Neural crest cell (in vitro differentiated cells): ENCODE measurements at places on chromosomes 5 and 9. TPM values are rescaled to one million over a fixed set of nuclear protein-coding genes. Genes with fewer than 3 reads are reported as not detected.

DNA sequence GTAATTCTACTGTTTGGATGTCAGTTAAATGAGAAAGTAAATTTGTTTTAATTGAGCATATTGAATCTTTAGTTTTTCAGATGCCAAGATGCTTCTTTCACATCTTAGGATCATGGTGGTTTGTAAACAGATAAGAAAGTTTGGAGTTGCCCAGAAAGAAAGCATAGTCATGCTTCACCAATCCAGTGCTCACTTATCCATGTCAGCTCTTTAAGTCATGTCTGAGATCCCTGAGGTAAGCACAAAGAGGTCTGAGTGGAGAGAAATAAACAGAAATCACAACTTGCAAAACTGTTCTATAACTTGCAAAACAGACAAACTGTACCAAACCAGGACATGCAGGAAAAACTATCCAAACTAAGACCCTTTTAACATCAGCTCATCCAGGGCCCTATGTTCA, 87.7 kb downstream of the OSTF1 start:
- H3K27ac ChIP-seq = no peak overlapping the region
- no peak overlapping the region for H3K4me3 ChIP-seq
- H3K4me1 ChIP-seq = no peaks in the 10 kb centered on the region

GRCh38 chr9:116419181-116419580, 265.6 kb downstream of the PAPPA start:
- H3K27me3 ChIP-seq = no peaks in the 10 kb centered on the region
- H3K4me1 ChIP-seq = no peaks in the 10 kb centered on the region
- no peak overlapping the region for H3K4me3 ChIP-seq
- H3K36me3 ChIP-seq = no peaks in the 10 kb centered on the region
- no peak for DNase-seq

DNA sequence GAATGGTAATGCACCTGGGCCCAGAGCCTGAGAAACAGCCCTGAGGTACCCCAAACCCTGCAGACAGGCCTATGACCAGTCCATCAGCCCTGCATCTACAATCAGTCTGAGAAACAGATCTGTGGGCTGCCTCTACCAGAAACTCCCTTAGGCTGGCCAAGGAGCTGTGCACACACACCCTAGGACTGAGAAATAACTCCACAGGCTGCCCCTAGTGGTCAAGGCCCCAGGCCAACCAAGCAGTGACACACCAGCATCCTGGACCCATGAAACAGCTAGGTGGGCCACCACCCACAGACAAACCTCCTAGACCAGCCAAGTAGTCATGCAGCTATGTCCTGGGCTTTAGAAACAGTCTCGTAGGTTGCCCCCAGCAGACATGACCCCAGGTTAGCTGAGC, 253.6 kb upstream of the VLDLR start:
- H3K4me1 ChIP-seq = peaks cover 1% of the 10 kb centered on the region
- H3K4me3 ChIP-seq = no peak overlapping the region
- H3K27me3 ChIP-seq = no peaks in the 10 kb centered on the region
- DNase-seq = no peak
- H3K36me3 ChIP-seq = peaks cover 3% of the 10 kb centered on the region

Gene PCDHA1
- 0.07 TPM in 1 of 2 replicates, not detected in the other for total RNA-seq

Gene C7
- total RNA-seq = 0.33 TPM in 1 of 2 replicates, not detected in the other

DNA sequence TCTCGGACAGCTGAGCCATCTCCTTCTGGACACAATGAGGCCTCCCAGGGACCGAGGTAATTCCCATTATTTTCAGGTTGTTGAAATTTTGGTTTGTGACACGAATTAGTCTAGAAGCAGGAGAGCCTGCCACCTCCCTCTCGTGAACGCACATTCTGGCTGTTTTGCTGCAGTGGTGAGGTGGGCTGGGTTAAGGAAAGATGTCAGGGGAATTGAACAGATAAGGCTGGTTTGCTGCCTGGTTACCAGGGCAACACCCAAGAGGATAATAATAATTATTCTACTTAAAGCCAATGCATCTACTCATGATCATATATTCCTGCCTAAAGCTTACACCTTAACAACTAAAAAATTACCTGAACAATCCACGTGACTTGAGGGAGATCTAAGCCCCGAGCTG, 38.1 kb downstream of the DDX31 start:
- H3K4me3 ChIP-seq = no peak overlapping the region
- no peak overlapping the region for H3K27ac ChIP-seq
- H3K36me3 ChIP-seq = no peaks in the 10 kb centered on the region

DNA sequence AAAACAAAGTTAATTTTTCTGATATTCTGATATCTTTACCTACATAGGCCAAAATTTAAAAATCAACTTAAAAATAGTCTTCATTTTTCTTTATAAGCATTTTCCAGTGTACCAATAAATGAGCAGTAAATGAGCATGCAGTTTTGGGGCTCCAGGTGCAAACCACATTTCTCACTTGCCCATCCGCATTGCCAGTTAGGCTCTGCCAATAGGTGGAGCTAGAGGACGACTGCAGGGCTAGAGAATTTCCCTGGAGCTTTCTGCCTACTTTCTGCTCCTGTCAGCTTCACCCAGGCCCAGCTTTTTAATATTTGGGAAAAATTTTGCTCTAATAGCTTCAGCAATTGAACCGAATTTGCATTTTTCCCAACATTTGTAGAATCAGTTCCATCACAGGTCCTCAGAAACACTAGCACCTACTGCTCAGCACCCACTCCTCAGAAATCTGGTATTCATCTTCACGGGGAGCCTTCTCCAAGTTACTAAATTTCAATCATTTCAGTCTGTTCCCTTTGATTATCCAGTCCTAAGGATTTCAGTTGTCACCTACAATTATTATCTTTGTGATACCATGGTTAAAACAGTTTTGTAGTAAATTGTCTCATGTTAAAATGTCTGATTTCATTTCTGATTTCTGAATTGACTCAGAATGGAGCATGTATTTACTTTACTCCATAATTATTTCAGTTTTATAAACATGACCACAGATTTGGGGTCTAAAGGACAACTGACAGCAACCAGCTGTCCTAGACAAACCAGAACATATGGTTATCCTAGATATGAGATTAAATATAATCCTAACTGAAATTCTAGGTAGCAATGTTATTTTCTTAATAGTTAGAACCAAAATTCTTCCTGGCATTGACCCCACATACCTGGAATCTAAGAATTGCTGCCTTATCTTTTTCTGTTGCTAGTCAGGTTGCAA, 104.6 kb upstream of the FAM174A start:
- no peaks in the 10 kb centered on the region for H3K36me3 ChIP-seq
- H3K27me3 ChIP-seq = no peaks in the 10 kb centered on the region
- no peaks in the 10 kb centered on the region for H3K4me1 ChIP-seq
- no peak overlapping the region for H3K4me3 ChIP-seq

Gene IFNK
- total RNA-seq = not detected in 2 replicates

Gene NR5A1
- total RNA-seq = 0.35 and 0.50 TPM in 2 replicates

Gene SH3GL2
- total RNA-seq = 0.89 and 1.1 TPM in 2 replicates

DNA sequence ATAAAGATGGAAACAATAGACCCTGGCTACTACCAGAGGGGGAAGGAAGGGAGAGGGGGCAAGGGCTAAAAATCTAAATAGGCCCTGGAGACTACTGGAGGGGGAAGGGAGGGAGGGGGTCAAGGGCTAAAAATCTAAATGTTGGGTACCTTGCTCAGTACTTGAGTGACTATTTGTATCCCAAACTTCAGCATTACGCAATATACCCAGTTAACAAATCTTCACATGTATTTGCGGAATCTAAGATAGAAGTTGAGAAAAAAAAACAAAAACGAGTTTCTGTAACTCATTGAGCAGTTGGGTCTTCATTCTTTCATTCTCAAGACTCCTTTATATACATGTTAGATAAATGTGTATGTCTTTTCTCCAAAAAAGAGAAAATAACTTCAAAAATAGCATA, 537.4 kb downstream of the TAF11L14 start:
- peaks cover 4% of the 10 kb centered on the region for H3K36me3 ChIP-seq
- no peak overlapping the region for H3K4me3 ChIP-seq
- H3K27me3 ChIP-seq = no peaks in the 10 kb centered on the region
- no peak for DNase-seq

GRCh38 chr5:10578869-10579268, 15.0 kb downstream of the ANKRD33B start:
- peaks cover 5% of the 10 kb centered on the region for H3K4me1 ChIP-seq
- H3K36me3 ChIP-seq = no peaks in the 10 kb centered on the region
- no peak overlapping the region for H3K4me3 ChIP-seq
- no peak for DNase-seq

DNA sequence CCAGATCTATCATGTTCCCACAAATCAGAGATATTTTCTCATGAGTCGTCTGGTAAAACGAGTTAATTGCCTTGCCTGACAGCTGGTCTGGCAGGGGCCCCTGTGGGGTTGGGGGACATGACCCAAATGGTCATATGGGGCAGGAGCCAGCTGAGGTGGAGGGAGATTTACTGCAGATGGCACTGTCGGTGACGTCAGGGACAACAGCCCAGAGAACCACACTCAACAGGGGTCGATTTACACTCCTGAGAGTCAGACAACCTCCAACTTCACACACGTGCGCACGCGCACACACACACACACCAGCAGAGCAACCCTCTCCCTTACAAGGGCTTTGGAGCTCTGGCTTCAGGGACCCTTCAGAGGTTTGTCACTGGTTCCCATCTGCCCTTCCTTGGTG, 23.4 kb upstream of the GABRP start:
- no peak overlapping the region for H3K27ac ChIP-seq
- no peaks in the 10 kb centered on the region for H3K36me3 ChIP-seq
- H3K4me3 ChIP-seq = no peak overlapping the region
- H3K4me1 ChIP-seq = no peaks in the 10 kb centered on the region

Gene ORM1
- total RNA-seq = not detected in 2 replicates

Gene LCP2
- total RNA-seq = not detected in 2 replicates

Gene PHPT1
- total RNA-seq = 170 and 175 TPM in 2 replicates

DNA sequence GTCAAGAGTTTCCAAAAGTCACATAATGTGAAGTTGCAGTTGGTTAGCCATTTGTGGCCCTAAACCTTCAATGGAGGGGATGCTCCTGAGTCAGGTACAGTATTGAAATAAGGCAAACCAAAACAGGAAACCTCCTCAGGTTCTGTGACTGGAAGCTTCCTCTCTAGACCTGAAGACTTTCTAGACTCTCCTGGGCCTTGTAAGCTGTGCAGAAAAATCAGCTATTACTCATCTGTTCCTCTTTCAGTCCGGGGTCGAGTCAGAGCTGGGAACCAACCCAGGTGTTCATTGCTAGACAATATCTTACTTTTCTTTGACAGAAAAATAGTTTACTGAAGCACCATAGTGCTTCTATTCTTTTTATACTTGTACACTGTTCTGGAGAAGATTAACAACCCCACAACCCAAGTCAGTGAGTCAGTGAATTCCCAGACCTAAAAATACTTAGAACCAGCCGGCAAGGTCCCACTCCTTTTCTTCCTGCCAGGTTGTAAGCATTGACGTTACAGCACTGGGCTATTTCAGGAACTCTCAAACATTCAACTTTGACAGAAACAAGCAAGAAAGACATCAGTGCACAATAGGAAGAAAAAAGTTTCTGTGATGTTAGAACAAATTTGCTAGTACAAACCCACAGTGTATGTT, 47.3 kb downstream of the FSTL4 start:
- H3K27ac ChIP-seq = no peak overlapping the region
- H3K27me3 ChIP-seq = peaks cover 59% of the 10 kb centered on the region
- no peaks in the 10 kb centered on the region for H3K4me1 ChIP-seq
- H3K36me3 ChIP-seq = no peaks in the 10 kb centered on the region
- H3K4me3 ChIP-seq = no peak overlapping the region

Gene SPINK5
- total RNA-seq = 10.6 and 12.9 TPM in 2 replicates
